ENCODE measurements at places on chromosomes 5 and 9.

GRCh38 chr5:20109326-20109725, 121.3 kb upstream of the CDH18 start:
- DNase-seq, result no peak

GRCh38 chr9:76433406-76433805, 25.6 kb upstream of the GCNT1 start:
- no peak for DNase-seq

GRCh38 chr5:62168506-62169281, 137.3 kb upstream of the KIF2A start:
- DNase-seq, result no peak

DNA sequence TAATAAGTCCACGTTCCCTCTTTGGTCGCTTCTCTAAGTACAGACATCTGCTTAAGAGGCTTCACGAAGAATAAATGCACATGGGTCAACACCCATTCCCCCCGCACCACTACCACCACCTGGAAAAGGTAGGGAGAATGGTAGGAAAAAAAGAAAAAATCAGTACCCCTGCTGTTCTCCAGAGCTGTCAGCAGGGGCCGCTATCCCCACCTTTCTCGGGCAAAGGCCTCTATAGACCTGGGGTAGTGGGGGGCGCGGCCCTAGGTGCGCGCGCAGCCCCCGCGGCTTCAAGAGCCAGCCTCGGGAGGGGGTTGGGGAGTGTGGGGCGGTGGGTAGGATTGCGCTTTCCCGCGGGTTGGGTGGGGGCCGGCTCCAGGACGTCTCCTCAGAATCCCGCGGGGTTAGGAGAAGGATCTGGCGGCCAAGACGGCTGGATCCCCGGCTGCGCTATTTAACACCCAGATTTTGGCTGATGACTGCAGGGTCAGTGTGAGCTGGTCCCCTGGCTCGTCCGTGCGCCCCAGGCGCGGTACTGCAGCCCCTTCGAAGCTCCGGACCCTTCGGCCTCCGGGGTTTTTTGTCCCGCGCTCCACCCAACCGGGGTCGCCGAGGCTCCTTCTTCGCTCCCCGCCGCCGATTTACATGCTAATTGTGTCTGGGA, 1.6 kb upstream of the SEMA6A start:
- DNase-seq, result no peak

- DNase-seq, result peak; percentile 20
These were observed 732.9 kb downstream of the MTRR start for GRCh38 chr5:8601831-8602354.

GRCh38 chr9:128473104-128473503, 17.3 kb downstream of the ODF2 start:
- no peak for DNase-seq

GRCh38 chr5:137615171-137615775, 116.1 kb upstream of the SPOCK1 start:
- no peak for DNase-seq

GRCh38 chr9:115391168-115391825, 273.3 kb upstream of the TNC start:
- DNase-seq, result no peak

DNA sequence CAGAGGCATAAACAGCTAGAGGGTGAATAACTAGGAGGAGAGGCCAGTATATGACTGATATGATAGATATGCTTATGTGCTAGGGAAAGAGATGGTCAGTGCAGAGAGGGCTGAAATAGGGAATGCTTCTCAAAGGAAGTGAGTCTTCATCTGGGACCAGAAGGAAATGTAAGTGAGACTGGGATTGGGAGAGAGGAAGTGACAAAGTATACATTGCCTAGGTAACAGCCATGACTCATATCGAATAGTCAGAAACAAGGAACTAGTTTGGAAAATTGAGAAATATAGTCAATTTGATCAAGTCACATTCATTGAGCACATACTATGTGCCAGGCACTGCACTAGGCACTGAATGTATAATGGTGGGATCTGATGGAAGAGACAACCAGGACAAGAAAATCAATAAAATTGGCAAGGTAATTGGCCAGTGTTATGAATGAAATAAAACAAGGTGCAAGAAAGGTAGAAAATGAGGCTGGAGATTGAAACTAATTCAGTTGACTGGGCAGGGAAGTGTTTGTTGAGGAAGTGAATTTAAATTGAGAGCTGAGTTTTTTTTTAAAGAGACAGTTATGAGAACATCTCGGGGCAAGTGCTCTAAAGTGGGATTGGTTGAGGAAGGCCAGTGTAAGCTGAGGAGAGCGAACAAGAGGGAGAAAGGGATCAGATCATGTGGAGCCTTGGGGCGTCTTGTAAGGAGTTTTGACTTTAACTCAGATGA, 4.3 kb downstream of the ERAP2 start:
- DNase-seq, result no peak

- no peak for DNase-seq
These were observed 381.1 kb upstream of the ACTBL2 start for GRCh38 chr5:57863661-57864060.

GRCh38 chr5:171317230-171317629, 8.2 kb downstream of the TLX3 start:
- DNase-seq, result no peak

- DNase-seq, result no peak
These were observed 12.8 kb upstream of the PRSS3 start for GRCh38 chr9:33782395-33783152.

DNA sequence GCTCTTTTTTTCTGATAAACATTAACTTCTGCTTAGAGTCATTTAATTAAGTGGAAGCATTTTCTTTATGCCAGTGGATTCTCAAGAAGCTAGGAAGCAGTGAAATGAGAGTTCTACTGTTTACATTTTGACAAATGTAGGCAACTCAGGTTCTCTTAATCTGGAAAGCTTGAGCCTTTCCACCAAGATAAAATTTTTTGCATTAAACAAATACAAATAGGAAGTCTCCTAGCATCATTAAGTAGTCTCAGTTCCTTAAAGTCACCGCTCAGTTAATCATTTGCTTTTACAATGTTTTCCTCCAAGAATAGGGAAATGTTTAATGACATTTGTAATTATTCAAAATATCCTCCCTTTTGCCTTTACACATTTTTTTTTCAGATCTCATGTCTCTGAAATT, 290.4 kb upstream of the PDE4D start:
- DNase-seq, result no peak

DNA sequence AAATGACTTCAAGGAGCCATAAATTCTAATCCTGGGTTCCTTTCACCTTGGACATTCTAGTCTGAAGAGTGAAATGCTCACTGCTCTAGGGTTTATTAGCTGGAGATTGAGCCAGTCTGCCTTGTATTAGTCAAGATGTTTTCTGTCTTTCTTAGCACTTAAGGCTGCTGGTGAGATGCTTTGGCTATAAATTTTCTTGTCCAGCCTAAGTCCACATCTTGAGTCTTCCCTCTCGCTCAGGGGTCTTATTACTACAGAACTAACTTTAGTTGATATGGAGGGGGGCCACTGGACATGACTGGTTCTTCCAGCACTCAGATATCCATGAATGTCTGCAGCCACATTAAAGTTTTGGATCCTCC, 316.4 kb downstream of the ARHGAP26 start:
- DNase-seq, result no peak

GRCh38 chr5:15502208-15502607, 2.2 kb downstream of the FBXL7 start:
- no peak for DNase-seq

GRCh38 chr5:91352831-91353695, 30.1 kb downstream of the ARRDC3 start:
- no peak for DNase-seq

DNA sequence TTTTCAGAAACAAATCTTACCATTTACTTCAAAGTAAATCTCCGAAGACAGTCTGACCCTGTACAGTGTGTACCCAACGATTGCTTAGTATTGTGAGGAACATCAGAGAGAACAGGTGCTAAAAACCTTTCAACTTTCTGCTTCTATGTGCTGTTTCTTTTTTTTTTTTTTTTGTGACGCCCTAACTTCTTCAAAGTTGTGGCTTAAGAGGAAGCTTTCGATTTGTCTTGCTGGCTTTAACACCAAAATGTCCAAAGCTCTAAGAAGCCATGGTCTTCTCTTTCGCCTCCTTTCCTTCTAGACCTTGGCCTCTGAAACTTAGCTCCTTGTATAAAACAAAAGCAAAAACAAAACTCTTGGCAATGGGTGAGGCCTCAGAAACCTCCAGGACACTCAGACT, 1.2 kb downstream of the TNFSF8 start:
- no peak for DNase-seq

DNA sequence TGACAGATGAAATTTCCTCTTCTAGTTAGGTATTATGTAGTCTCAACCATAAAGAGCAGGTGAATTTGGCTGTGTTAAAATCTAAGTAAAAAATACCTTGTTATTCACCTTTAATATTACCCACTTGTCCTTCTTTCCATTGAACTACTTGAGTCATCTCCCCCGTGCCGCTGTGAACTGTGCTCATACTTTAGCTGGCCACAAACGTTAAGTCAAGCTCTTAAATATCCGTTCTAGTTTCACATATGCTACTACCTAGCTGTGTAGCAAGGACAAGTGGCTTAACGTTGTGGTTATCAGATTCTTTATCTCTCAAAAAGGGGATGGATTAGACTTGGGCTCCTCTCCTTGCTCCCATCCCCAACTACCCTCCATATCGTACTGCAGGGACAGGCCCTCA, 110.4 kb downstream of the EFNA5 start:
- no peak for DNase-seq

DNA sequence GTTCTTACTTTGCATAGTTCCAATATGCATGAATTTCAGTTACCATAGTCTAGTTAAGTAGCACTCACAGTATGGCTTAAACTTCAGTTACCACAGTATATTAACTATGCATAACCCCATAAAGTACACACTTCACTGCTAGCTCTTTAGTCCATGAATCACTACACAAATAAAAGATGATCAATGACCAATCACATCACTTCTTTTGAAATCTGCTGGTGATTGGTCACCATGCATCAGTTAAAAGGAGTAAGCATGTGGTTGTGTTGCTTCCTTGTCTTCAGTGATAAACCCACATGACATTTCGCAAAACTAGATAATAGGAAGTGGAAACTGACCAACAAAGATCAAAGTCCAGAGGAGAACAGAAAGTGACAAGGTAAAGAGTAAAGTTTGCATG, 79.0 kb downstream of the TAF11L14 start:
- DNase-seq, result no peak

GRCh38 chr5:139575751-139576150, 14.6 kb downstream of the UBE2D2 start:
- no peak for DNase-seq

GRCh38 chr5:72106817-72107130, 501 bp upstream of the MAP1B start:
- DNase-seq, result no peak

- DNase-seq, result no peak
These were observed 10.5 kb upstream of the SHB start for GRCh38 chr9:38079461-38080031.

DNA sequence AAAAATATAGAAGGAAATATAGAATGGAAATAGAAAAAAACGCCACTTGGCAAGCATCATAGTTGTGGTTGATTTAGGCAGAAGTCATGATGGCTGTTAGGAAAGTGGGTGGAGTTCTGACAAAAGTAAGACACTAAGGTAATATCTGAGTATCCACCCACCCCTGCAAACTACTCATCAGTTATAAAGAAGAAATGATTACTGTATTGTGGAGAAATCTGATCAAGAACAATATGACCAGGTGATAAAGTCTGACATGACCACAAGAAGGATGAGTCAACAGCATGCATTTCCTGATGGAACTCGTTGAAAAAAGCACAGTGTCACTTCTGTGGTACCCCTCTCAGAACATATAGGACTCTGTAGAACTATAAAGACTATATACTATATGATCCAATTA, 343.4 kb upstream of the PAPPA start:
- DNase-seq, result no peak

GRCh38 chr5:120367896-120368634, 96.0 kb upstream of the PRR16 start:
- DNase-seq, result no peak

- DNase-seq, result peak; percentile 56
These were observed 48.8 kb downstream of the GRAMD2B start for GRCh38 chr5:126471875-126472537.

GRCh38 chr9:120336021-120336752, 243.8 kb downstream of the CDK5RAP2 start:
- DNase-seq, result no peak
